ENCODE measurements at places on chromosomes 2 and 18.

GRCh38 chr2:108935271-108935741 lies 53.7 kb downstream of the EDAR start:
- DNase-seq: no peak

DNA sequence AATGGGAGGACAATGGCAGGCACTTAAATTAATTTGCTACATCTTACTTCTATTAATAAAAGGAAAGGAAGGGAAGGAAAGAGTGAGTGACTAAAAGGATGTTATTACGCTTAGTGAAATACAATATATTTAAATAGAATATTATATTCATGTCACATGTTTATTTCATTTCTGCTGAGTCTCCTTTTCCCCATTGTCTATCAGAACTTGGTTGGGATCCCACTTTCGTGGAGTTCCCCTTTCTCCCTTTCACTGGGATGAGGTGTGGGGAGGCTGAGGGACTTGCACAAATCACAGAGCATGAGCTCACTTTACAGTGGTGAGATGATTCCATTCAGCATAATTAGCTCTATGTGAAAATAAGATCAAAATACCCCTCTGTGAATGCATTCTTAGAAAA lies 730.6 kb downstream of the TSN start:
- no peak for DNase-seq

DNA sequence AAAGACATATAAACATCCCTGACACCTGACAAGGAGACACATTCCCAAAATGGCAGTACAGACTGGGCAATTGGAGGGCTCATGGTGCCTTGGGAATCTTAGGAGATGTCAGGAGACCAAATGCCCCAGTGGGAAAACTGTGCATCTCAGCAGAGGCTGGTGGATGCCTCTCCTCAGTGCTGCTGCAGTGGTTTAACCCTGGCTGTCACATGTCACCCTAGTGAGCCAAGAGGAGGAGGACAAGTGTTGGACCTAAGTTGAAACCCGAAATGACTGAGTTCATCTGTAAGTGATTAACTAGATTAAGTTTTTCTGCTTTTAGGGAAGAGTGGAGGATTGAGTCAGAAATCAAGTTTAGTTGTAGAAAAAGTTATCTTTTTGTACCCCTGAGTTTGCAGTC lies 5.2 kb upstream of the NAGK start:
- DNase-seq: no peak

- no peak for DNase-seq
Measured at GRCh38 chr2:13021470-13021957, 304.8 kb downstream of the TRIB2 start.

GRCh38 chr2:221961561-221961960 lies 337.2 kb downstream of the PAX3 start:
- no peak for DNase-seq

GRCh38 chr2:220509966-220510365 lies 882.5 kb downstream of the SLC4A3 start:
- DNase-seq: no peak

GRCh38 chr2:16626497-16626896 lies 39.1 kb downstream of the CYRIA start:
- DNase-seq: no peak

GRCh38 chr2:161232571-161232970 lies 72.3 kb downstream of the TANK start:
- no peak for DNase-seq

GRCh38 chr2:213213186-213213585 lies 61.8 kb upstream of the IKZF2 start:
- no peak for DNase-seq

GRCh38 chr2:204174034-204174433 lies 237.5 kb downstream of the ICOS start:
- no peak for DNase-seq
